ENCODE measurements at places on chromosomes 6 and 20. TPM values are rescaled to one million over a fixed set of nuclear protein-coding genes. Genes with fewer than 3 reads are reported as not detected.

DNA sequence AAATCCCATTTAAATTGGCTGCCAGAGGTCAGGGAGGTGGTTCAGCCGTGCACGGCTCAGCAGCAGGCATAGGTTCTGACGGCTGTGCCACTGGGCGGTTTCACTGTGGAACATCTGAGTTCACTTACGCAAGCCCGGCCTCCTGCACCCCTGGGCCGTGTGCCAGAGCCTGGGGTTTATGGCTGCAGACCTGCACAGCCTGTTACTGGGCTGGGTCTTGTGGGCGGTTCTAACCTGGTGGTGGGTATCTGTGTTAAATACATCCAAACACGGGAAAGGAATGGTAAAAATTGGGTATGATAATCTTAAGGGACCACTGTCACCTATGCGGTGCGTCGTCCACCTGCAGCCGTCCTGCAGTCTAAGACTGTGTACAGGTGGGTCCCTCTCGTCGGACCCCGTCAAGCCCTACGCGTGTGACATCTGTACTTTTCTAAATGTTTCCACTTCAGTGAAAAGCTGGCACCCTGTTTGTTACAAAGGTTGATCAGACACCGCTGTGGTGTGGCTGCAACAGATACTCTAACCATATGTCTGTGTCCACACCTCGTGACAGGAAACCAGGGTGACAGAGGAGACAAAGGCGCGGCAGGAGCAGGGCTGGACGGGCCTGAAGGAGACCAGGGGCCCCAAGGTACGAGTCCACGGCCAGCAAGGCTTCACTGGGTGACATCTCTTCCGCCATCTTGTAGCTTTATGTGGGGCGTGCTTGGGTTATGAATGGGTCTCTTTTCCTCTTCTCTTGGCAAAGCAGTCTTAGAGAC is 21.5 kb downstream of the COL9A3 start:
- DNase-seq: peak; percentile 51

DNA sequence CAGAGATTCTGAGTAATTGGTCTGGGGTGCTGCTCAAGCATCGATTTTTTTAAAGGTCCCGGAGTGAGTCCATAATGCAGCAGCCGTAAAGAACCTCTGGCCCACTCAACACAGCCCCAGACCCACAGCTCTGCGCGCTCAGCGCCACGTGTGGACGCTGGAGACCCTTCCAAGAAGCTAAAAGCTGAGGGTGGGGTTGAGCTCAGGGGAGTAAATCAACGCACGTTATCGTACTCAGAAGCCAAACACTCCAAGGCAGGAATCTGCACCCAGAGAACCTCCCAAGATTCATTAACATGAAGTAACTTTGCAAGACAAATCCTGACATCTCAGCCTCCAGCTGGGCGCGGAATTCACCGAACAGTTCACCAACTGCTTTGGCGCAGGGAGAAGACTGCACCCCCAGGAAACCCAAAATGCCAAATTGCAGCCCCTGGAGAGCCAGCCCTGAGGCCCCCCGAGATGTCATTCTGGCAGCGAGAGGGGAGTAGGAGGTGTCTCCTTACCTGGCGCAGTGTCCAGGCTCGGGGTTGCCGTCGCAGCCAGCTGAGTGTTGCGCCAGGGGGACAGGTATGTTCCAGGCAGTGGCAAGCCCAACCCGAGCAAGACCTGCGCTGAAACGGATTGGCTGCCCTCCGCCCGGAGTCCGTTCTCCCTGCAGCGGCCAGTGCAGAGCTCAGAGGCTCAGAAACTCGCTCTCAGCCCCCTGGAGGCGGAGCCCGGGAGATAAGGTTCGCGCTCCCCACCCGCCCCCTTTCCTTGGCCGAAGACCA is at the start of gene COL21A1:
TSS of gene COL21A1 (minus strand) at position 700 of the 773 bp plus-strand sequence. CDS start 64,962 bp downstream, outside the sequence.
- peak; percentile 64 for DNase-seq

- no peak for DNase-seq
Observed at GRCh38 chr20:20289331-20289730, 78.6 kb upstream of the INSM1 start.

- DNase-seq: no peak
Observed at GRCh38 chr6:156390621-156391020, 386.6 kb upstream of the ARID1B start.

GRCh38 chr6:14506656-14507246 is 389.2 kb downstream of the CD83 start:
- DNase-seq: no peak

- DNase-seq: peak; percentile 56
Observed at GRCh38 chr20:17610566-17611289, 40.9 kb downstream of the DSTN start.

DNA sequence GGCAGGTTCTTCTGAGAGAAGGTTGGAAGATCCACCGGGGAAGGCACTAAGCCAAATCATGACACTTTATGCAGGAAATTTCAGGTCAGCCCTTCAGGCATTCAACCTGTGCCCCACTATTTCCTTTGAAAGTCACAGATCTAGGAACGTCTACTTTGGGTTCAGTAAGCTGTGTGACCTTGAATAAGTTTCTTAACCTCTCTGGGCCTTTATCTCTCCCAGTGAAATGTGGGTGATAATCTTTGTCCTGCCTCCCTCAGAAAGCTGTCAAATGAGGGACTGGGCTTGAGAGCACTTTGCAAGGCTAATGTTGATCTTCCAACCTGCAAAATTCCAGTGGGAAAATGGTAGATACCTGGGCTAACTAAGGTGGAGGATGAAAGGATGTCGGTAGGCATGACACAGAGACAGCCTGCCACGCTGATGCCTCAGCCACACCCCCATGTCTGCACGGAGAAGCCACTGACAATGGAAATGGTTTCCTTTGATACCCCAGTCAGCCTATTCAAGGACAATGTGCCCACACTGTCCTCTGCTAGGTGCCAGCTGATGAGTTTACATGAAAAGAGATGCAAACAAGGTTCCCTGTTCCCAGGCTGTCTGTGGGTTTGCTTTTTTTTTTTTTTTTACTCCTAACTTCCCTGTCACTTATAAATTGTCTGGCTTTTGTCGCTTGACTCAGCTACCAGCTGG is 9.3 kb downstream of the BNIP5 start:
- no peak for DNase-seq

DNA sequence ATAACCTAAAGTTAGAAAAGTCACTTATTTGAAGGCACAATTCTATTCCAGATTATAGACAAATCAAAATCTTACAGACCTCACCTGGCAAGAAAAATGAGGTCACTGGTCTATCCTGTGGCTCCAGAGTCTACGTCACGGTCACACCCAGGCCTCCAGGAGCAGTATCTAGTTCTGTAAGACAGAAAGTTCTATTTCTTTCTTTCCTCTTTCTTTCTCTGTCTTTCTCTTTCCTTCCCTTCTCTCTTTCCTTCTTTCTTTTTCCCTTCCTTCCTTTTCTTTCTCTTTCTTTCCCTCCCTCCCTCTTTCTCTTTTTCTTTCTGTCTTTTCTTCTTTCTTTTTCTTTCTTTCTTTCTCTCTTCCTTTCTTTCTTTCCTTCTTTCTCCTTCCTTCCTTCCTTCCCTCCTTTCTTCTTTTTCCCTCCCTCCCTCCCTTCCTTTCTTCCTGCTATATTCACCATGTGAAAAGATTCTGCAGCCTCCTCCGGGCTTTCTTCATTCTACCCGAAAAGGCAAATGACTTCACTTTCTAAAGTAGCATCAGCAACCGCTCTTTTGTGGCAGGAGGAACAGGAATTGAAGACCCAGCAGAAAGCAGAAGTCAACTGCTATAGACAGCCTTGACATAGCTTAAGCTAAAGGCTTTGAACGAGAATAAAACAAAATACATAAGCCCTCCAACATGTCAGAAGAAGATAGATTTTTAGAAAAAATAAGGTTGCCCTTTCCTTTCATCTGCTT is 83.9 kb upstream of the SIRPG start:
- DNase-seq: no peak

- no peak for DNase-seq
Observed at GRCh38 chr20:10758446-10758845, 84.6 kb upstream of the JAG1 start.

HCRTR2 gene
- total RNA-seq: not detected

SEMG1 gene
- total RNA-seq: not detected

- DNase-seq: no peak
Observed at GRCh38 chr6:138393871-138394783, 9.9 kb upstream of the HEBP2 start.

Data from Right ventricle myocardium superior (tissue), 1 donor.